COLO829 (cell line): ENCODE measurements at places on chromosomes 6 and 20.
A peak's percentile ranks its signal among the peaks of the same experiment; 100 is the strongest.

DNA sequence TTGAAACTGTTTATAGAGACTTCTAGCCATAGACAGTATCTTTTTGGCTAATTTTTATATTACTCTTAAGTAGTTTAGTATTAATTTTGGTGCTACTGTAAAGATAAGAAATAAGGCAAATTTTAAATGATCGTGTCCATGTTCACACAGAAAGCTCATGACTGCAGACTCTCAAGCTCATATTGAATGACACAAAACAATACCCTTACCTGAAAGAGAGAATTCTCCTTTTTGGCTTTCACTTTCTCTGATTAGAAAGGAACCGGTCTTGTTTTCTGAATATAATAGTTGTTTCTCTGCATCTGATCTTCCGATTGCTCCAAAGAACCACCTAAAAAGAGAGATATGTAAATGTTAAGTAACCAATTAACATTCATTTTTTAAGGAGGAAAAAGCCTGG lies 57.0 kb downstream of the FRK start:
- DNase-seq: no peak

DNA sequence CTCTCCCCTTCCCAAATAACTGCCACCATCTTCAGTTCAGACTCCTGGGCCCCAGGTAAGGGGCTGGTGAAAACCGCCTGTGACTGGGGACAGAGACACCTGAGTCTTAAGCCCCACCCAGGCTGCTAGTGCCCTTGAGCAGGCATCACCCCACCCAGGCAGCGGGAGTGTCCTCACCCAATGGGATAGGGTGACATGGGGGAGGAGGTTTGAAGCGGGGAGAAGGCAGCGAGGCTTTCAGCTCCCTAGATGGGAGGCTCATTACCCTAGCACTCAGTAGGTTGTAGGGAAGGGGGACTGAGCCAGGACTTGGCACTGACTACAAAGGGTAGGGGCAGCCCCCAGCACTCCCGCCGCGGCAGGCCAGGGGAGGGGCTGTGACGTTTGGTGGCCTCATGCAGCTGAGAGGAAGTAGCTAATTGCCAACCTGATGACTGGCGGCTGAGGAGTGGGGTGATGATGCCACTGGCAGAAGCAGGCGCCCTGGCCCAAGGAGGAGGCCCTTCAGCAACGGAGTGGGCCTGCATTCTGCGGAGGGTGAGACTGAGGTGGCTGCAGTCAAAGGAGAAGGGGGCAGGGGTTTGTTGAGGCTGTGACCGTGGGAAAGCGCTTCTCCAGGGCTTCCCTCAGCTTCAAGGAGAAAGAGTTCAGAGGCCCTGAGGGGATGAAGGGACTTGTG lies 126.9 kb downstream of the MRPL14 start:
- DNase-seq: no peak

GRCh38 chr6:15063253-15063853 lies 182.5 kb upstream of the JARID2 start:
- DNase-seq: no peak

GRCh38 chr20:37822141-37822601 lies 80.8 kb upstream of the VSTM2L start:
- no peak for DNase-seq

- DNase-seq: peak; percentile 60
These were observed 67.1 kb upstream of the ZNFX1 start for GRCh38 chr20:49344975-49345374.

- peak; percentile 82 for DNase-seq
These were observed 37.0 kb downstream of the MAK start for GRCh38 chr6:10801224-10801848.

DNA sequence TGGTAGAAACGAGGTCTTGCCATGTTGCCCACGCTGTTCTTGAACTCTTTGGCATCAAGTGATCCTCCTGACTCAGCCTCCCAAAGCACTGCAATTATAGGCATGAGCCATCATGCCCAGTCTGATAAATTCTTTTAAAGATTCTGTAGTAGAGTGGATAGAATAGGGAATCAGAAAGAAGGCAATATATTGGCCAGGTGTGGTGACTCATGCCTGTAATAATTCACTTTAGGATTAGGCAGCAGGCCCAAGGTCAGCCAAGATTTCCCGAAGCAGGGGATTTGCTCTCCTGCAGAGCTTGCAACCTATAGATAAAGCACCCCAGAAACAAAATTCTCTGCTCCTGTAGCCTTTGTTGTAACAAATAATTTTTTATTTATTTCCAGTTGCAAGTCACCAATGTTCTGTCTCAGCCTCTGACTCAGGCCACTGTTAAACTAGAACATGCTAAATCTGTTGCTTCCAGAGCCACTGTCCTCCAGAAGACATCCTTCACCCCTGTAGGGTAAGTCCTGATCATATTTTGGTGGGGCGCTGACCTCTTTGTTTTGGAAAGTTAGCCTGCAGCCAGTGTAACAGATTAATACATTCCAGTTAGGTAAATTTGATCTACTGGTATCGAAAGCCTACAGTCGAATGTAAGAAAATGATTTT lies 30.4 kb upstream of the MROH8 start:
- DNase-seq: no peak

DNA sequence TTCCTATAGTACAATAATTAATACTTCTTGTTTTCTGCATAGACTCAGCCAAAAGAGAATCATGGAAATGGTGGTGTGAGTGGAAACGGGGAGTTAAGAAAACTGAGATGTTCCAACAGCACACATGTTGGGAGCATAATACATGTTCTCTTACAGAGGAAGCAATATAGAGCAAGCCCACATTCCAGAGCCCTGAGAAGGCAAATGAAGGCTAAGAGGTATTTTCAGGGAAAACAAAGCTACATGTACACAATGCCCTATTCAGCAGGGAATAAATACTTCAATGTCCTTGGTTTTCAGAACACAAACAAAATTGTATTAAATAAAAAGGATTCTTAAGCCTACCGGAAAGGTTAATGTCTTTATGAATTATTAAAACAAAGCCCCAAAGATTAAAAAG lies 35.1 kb upstream of the SMIM8 start:
- DNase-seq: peak; percentile 66

DNA sequence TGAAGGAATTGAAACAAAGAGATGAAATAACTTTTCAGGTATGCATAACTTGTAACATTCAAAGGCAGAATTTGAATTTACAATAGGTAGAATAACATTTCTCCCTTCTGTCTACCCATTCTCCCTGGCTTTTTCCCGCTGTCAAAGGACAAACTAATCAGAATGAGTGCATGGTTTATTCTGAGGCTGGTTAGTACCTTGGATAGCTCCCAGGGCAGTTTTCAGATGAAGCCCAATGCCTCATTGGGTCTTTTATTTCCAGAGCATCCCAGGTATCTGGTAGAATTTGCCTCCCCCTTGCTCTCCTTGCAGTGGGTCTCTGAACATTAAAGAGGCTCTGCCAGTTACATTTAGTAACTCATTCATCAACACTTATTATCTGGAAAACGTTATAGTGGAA lies 665.5 kb downstream of the BCKDHB start:
- DNase-seq: peak; percentile 6

- DNase-seq: no peak
These were observed 53.4 kb downstream of the OPRM1 start for GRCh38 chr6:154092326-154092962.

GRCh38 chr6:151136141-151136755 lies 103.5 kb upstream of the AKAP12 start:
- no peak for DNase-seq

- no peak for DNase-seq
These were observed 277.2 kb upstream of the PREP start for GRCh38 chr6:105680131-105680530.

GRCh38 chr20:2255926-2256531 lies 39.8 kb upstream of the TGM3 start:
- DNase-seq: no peak

DNA sequence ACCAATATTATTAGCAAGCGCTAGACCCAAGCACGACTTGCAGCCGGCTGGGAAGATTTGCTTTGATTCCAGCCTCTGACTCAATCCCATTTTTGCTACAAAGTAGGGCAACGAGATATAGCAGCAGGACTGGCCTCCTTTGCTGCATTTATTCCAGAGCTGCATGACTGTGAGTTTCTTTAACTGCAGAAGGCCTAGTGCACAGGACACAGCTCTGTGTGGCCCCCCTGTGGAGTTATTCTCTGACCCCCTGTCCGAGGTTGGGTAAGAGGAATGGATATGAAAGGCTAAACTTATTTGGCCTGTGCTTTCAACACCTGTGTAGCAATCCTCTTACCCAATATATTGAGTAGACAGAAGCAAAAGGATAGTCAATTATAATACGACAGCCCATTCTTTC lies 133.3 kb upstream of the SPTLC3 start:
- DNase-seq: no peak

DNA sequence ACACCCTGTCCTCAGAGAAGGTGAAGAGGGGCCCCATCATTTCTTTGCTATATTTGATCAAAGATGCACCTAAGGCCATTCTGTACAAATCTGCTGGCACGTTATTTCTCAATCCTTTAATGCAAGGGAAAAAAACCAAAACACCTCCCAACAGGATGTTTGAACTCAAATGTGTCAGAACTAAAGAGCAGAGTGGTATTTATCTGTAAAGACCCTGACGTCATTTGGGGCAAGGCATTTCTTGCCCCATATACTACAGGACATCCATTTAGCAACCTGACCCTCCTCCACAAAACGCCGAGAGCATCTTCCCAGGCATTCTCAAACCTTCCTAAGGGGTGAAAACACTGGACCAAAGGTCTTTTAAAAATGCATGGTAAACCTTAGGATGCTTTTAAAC lies 50.8 kb downstream of the ZMYND8 start:
- no peak for DNase-seq

DNA sequence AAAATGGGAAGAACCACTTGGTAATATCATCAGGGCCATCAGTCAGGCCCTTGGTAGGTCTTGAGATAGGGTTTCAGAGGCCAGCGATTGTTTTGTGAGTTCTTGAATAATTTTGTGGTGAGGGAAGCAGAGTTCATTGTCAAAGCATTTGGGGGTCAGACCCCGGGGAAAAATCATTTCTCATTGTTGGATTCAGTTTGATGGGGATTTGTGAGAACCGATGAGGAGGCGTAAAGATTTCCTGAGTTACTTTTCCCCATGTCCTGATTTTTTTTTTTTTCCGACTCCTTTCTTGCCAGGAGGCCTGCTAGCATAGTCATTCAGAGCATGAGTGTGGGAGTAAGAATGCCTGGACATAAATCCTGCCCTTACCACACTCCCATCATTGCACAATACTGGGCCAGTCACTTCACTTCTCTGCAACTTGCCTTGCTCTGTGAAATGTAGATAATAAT lies 60.3 kb downstream of the TSHZ2 start:
- peak; percentile 13 for DNase-seq

- DNase-seq: no peak
These were observed 47.2 kb upstream of the NCOA3 start for GRCh38 chr20:47454298-47455132.

DNA sequence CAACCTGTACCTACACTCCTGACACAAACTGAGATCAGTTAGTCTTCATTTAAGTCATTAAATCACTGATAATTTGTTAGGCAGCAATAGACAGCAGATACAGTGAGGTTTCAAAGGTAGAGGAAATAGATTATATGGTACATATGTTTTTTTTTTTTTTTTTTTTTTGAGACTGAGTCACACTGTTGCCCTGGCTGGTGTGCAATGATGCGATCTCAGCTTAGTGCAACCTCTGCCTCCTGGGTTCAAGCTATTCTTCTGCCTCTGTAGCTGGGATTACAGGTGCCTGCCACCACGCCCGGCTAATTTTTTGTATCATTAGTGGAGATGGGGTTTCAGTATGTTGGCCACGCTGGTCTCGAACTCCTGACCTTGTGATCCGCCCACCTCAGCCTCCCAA lies 38.2 kb upstream of the KIF13A start:
- DNase-seq: no peak

GRCh38 chr20:37943501-37944455 lies 40.9 kb downstream of the VSTM2L start:
- no peak for DNase-seq

- DNase-seq: no peak
These were observed 115.9 kb downstream of the FYN start for GRCh38 chr6:111757342-111757741.

DNA sequence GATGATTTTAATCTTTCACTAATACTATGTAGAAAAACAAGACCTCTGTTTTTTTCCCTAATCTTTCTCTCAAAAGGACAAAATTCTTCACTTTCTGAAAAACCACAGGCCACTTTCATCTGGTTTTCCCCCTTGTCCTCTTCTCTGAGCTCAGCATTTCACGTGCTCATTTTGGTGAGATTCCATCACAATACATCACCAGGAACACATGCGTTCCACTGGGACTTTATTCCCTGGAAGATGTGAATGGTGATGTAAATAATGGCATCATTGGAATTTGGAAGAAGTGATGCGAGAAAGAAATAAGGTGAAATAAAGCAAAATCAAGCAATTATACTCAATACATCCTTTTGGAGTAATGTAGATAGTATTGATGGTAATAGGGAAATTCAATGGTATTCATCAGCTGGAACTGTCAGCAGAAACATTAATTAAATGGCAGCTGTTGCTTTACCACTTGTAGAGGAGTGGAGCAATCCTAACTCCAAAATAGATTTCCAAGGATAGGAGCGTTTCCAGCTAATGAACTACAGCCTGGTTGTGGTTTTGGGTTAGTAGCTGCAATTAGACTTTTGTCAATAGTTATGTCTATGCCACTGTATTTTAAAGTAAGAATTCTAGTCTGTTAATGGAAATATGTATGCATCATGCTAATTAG lies 11.5 kb downstream of the FILIP1 start:
- no peak for DNase-seq

GRCh38 chr6:99885051-99885450 lies 109.0 kb downstream of the MCHR2 start:
- DNase-seq: no peak

DNA sequence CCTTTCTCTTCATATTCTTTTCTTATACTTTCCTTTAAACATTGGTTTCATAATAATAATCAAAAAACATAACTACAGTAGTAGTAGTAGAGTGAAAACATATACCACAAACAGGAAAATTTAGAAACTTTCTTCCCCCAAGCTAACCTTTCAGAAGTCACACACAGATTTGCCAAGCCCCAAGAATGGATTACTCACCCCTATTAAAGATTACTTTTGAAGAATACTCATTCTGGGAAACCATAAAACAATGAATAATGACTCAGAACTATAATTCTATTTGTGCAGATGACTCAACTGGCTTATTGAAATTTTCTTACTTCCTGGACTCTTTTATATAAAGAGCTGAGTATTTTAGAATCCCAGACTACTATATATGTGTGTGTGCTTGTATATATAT lies 119.4 kb upstream of the GJE1 start:
- DNase-seq: peak; percentile 61

- DNase-seq: no peak
These were observed 613.1 kb downstream of the EPHA7 start for GRCh38 chr6:92806254-92806653.

DNA sequence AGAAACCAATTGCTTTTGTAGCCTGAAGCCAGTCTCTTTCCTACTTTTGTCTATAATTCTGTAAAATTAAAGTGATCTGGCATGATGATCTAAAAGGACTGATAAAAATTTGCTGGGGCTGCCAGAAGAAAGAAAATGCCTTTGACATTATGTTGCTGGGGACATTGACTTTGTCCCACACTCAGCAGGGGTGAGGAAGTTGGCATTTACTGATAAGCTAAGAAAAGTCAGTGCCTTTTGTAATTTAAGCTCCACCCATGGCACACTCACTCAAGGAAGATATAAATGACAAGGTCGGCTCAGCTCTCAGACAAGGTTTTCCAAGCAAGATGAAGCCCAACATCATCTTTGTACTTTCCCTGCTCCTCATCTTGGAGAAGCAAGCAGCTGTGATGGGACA lies at the start of gene SEMG1:
Gene SEMG1, plus strand, starts transcription at position 309 of the 400 bp plus-strand sequence. Its CDS starts 21 bp downstream, at position 330.
- DNase-seq: no peak

GRCh38 chr6:132526461-132526860 lies 11.6 kb upstream of the TAAR9 start:
- no peak for DNase-seq

- no peak for DNase-seq
These were observed 208.8 kb downstream of the BMP2 start for GRCh38 chr20:6976106-6976900.

GRCh38 chr6:39092124-39092523 lies 22.9 kb downstream of the SAYSD1 start:
- DNase-seq: no peak
